CD4-positive, alpha-beta T cell treated with Interleukin-17A for 1 hour (primary cell): ENCODE measurements at places on chromosomes 11 and 22.
A peak's percentile ranks its signal among the peaks of the same experiment; 100 is the strongest.

DNA sequence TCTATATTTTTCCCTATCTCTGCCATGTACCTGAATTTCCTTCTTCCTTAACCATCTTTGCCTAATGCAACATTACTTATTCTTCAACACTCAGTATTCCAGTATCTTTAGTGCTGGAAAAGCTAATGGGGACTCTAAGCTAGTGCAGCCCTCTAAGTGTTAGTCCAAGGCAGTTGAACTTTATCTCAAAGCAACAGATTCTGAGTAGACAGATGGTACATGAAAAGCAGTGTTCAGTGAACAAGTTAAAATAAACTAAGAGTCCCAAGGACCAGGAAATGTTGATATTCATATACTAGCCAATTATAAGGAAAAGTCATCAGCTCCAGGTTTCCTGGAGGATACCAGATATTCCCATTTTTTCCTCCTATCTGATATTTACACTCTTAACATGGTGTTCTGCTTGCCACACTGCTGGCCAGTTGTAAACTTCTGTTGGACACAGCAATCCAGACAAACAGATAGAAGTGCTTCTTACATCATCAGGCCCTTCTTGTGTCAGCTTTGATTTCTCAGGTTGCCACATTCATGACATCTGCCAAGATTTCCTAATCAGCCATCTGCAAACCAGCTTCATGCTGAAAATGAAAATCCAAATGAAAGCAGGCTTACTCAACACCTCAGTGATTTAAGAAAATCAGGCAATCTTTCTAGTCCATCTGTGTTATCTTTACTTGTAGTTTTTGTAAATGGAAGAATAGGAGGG lies 255.9 kb upstream of the POU2AF2 start:
- DNase-seq: no peak

DNA sequence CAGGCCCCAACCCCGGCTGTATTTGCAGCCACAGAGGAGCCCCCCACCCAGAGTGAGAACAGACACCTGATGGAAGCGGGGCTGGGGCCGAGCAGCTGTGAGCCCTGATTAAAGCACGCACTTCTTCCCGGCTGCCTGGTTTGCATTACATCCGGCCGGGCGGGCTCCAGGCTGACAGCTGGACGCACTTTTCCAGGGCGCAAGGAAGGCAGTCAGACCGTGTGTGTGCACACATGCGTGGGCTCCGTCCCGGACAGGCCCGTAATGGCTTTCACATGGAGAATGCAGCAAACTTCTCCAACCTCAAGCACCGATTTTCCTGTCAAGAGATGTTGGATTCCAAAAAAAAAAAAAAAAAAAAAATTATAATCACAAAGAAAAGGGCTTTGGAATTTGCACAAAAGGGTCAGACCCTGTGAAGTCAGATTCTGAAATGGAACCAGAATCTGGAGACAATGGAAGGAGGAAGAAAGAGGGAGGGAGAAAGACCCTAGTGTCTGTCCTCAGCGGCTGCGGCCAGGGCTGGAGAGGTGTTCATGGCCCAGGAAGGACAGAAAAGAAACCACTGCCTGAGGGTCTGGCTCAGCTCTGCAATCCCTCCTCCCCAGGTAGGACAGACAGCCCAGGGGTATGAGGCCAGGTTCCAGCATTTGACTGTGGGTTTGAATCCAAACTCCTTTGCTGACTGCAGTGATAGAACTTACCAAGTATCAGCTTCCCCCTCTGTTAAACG lies 365.5 kb downstream of the MN1 start:
- DNase-seq: no peak

- DNase-seq: no peak
Measured at GRCh38 chr11:504053-504993, 2.7 kb downstream of the RNH1 start.

- DNase-seq: no peak
Measured at GRCh38 chr11:69698362-69698761, 5.5 kb downstream of the FGF19 start.

DNA sequence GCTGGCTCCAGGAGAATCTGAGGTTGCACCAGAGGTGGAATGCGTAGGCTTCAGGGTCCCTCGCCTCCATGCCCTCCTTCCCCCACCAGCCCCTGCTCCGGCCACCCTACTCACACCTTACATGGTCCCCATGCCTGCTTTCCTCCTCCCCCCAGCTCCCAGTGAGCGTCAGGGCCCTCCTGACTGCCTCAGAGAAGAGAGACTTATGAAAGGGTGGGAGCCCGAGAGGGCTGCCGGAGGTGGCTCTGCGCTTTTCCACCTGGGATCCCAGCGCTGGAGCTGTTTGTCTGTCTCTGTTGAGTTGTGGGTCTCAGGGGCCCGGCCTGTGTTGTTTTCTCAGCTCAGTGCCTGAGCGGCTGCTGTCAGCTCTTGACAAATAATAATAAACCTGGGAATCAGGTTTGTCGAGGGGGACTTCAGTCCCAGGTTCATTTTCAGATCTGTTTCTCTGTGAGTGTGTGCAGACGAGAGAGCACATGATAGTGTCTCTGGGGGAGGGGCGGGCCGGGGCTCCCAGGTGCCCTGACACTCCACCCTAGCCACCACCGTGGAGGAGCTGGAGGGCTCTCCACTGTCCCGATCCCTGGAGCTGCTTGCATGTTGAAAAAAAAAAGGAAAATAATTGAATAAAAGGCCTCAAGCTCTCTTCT lies 153.7 kb downstream of the FEZ1 start:
- no peak for DNase-seq

DNA sequence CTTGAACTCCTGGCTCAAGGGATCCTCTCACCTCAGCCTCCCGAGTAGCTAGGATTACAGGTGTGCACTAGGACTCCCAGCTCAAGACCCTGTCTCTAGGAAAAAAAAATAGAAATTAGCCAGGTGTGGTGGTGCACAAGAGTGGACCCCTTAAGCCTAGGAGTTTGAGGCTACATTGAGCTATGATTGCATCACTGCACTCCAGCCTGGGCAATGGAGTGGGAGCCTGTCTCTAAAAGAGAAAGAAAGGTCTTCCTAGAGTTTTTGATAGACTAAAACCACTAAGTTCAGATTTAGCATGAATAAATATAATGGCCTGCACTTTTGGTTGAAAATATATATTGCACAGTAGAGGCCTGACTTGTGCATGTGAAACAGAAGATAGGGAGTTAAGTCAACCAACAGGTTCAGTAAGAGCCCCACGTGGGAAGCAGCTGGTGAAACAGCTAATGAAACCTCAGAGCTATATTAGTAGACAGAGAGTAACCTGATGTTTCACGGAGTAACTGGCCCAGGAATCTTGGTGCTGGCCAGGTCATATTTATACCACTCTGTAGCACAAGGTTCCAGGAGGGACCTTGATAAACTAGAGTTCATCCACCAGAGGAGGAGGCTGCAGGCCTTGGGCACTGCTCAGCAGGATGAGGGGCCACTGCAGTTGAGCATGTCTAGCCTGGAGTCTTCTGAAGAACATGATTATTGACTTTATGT lies 4.6 kb upstream of the MICAL3 start:
- no peak for DNase-seq

GRCh38 chr22:48187356-48187755 lies 1424.9 kb downstream of the TBC1D22A start:
- DNase-seq: no peak

- no peak for DNase-seq
Measured at GRCh38 chr11:116333001-116333535, 439.7 kb downstream of the BUD13 start.

- peak; percentile 95 for DNase-seq
Measured at GRCh38 chr11:86244522-86245368, at the start of gene EED. Gene EED (plus strand): TSS chr11:86244753. CDS start chr11:86245230, 477 bp downstream.

DNA sequence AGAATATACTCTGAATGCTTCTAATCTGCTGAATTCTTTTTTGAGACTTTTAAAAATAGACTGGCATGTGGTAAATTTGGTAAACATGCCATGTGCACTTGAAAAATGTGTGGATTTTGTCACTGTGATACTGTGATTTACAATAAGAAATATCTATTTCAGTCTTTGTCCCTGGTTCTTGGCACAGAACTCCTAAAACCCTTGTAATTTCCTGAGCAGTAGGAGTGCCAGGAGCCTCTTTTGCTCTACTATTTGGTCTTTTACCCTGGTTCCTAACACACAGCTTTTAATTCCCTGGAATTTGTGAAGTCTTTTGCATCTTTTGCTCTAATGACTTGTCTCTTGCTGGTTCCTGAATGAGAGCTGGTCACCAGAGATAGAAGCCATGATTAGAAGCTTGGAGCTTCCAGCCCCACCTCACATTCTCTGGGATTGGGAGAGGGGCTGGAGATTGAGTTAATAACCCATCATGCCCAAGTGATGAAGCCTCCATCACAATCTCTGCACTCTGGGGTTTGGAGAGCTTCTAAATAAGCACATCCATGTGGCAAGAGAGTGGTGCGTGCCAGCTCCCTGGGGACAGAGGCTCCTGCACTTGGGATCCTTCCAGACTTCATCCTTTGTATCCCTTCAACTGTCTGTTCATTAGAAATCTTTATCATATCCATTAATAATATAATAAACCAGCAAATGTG lies 27.2 kb upstream of the SYT13 start:
- DNase-seq: no peak

GRCh38 chr11:131762346-131763110 lies 392.1 kb downstream of the NTM start:
- no peak for DNase-seq

GRCh38 chr11:12165237-12165875 lies 55.0 kb downstream of the MICAL2 start:
- DNase-seq: no peak

- DNase-seq: peak; percentile 80
Measured at GRCh38 chr11:14554959-14555358, 34.8 kb upstream of the PSMA1 start.

DNA sequence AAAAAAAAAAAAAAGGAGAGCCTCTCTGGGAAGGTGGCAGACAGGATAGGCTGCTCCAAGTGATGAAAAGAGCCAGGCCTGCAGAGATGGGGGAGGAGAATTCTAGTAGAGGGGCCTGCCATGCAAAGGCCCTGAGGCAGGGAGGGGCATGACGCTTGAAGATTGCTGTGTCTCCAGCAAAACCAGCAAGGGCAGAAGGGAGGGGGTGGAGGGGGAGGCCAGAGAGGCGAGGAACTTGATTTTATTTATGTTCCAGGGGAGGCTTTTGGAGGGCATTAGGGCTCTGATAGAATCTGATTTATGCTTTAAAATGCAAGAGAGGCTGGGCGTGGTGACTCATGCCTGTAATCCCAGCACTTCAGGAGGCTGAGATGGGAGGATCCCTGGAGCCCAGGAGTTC lies 16.7 kb upstream of the PACSIN2 start:
- DNase-seq: no peak

DNA sequence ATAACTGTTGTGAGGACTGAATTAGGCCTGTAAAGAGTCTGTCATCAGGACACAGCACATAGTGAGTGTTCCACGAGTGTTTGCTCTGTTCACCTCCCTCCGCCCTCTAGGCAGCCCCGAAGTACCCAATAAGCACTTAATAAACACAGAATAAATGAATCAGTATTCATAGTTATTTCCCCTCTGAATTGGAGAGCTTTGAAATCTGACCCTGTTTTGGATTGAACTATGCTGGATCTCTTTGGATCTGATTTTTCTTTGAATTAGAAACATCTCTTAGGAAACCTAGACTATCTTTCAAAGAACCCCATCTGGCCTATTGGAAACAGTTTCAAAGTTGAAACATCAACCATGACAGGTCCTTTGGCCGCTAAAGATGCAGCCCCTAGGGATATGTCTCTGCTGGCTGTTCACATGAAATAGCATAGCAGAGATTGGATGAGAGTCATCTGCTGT lies 615.5 kb downstream of the NTM start:
- no peak for DNase-seq

DNA sequence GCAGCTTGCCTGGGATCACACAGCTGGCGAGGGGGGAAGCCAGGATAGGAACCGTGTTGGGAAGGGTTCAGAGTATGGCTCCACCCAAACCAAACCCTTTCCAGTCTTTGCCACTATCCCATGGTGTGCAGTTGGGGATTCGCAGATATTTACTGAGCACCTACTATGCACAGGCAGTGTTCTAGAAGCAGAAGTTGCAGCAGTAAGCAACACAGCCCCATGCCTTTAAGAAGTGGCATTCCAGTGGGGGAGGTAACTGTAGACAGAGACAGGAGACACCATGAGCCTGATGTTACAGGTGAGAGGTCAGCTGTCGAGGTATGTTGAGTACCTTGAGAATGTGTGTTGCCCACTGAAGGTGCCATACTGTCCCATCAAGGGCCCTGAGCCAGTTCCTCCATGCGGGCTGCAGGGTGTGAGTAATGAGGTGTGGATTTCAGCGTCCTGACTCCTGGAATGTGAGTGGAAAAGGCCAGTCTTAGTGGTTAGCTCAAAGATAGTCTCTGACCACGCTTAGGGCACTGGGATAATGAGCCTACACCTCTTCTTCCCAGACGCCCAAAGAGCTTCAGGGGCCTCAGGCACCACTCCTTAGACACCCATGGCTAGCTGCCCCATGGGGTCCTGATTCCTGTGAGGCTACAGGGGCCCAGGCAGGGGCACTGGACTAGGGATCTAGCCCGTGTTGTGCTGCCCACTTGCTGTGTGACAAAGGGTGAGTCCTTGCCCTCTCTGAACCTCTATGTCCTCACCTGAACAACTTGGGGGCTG lies 71.8 kb upstream of the TP53I11 start:
- no peak for DNase-seq

DNA sequence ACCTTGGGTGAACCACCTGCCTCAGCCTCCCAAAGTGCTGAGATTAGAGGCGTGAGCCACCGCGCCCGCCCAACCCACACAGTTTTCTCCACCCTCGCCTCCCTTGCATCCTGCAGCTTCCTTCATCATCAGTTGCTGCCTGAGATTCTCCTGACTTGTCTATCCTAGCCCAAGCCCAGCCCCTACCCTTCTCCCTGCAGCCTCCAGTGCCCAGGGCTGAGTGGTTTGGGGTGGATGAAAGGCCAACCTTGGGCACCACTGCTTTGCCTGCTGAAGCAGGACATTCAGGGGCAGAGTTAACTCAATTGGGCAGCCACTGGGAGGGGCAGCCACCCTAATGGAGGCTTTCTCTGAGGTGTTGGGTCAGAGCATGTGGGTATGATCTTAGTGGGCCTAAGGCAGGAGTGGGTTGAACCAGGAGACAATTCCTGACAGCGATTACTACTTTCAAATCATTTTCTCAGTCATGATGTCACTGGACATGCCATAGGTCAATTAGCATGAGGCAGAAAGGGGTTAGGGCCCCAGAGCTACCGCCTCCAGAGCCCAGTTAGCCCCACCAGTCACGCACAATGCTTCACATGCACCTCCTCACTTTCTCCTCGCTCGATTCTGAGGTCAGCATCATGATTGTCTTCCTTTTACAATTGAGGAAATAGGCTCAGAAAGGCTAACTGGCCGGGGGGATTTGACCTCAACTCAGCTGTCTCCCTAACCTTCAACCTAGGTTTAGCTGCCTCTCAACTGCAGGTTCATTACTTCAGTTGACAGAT lies 1.0 kb upstream of the FKBP2 start:
- no peak for DNase-seq

DNA sequence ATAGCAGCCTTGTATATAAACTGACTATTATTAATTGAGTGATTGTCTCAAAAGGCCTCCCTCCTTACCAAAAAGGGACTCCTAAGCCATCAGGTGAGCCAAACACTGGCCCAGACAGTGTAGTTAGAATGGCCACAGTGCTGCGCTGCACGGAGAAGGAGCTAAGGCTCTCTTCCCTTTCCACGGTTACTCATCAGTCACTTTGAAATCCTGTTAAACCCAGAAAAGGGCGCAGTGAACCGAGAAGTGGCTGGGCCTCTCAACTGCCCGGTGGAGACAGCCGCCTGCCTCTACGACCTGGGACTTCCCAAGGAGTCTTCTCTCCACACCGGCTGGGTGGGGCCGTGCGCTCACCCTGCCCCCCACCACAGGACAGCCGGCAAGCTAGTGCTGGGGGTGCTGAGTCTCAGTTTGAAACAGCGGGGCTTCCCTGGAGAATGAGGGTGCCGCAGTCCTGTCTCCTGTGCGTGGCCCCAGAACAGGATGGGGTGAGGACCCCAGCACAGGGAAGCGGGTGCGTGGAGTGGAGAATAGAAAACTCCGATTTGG lies 1.3 kb downstream of the MYH9 start:
- DNase-seq: peak; percentile 62

GRCh38 chr11:90100431-90100830 lies 14.7 kb downstream of the UBTFL1 start:
- no peak for DNase-seq
